ENCODE measurements at places on chromosomes 6 and 20.
A peak's percentile ranks its signal among the peaks of the same experiment; 100 is the strongest.

DNA sequence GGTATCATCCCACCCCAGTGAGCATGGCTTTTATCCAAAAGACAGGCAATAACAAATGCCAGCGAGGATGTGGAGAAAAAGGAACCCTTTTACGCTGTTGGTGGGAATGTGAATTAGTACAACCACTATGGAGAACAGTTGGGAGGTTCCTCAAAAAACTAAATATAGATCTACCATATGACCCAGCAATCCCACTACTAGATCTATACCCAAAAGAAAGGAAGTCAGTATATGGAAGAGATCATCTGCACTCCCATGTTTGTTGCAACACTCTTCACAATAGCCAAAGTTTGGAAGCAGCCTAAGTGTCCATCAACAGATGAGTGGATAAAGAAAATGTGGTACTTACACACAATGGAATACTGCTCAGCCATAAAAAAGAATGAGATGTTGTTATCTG is 5.9 kb upstream of the KIAA1755 start:
- no peak for DNase-seq

DNA sequence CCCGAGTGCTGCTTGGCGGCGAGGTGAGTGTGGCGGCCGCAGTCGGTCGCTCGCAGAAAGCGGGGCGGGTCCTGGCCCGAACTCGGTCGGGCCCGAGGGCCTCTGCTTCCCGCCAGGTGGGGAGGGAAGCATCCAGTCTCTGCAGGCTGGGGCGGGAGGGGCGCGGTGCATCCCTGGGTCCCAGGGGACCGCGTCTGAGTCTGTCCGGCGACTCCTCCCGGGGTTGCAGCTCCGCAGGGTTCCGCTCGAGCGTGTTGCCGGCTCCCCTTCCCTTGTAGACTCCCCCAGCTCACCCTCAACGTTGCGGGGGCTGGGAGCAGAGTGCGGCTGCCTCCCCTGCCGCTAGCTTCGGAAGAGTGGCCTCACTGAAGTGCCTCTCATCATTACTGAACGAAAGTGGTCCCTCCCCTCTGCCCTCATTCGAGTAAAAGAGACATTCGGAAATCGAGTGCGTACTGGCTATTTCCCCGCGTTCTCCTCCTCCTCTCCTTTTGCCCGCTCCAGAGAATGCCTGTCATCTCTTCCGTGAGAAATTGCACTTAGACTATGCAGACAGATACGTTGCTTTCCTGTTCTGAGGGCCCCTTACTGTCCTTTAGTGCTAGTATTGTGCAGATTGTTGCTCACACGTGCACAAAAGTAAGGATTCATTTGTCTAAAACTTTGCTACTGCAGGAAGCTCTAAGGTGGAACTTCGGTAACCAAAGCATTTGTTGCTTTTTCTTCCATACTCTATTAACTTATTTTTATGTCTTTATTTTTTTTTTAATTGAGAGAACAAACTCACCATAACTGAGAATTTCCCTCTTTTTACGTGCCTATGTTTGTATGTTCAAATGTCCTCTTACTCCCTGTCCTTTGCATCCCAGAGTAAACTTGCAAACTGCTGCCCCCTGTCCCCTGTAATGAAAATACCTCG is 751 bp downstream of the MAP3K4 start:
- peak; percentile 63 for DNase-seq

DNA sequence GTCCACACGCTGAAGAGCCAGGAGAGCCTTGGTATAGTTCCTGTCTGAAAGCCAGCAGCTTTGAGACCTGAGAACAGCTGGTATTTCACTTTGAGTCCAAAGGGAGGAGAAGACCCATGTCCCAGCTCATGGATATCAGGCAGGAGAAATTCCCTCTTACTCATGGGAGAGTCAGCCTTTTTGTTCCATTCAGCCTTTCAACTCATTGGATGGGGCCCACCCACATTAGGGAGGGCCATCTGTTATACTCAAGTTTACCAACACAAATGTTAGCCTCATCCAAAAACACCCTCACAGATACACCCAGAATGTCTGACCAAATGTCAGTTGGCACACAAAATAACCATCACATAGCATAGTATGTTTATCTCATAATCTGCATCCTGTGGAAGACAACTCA is 80.1 kb downstream of the GMDS start:
- no peak for DNase-seq

DNA sequence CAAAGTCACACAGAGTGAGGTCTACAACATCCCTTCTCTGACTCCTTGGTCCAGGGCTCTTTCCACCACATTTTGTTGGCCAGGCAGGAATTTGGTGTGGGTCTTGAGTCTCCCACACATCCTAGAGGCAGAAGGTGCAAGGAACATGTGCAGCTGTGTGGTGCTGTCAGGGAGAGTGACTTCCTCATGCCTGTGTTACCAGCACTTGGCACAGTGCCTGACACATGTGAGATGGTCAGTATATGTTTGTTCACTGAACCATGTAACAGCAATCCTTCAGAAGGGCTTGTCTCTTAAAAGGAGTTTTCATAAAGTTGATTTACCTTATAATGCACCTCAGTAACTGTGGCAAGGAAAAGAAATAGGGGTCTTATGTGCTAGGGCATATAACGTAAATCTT is 168.5 kb downstream of the CDC5L start:
- no peak for DNase-seq

DNA sequence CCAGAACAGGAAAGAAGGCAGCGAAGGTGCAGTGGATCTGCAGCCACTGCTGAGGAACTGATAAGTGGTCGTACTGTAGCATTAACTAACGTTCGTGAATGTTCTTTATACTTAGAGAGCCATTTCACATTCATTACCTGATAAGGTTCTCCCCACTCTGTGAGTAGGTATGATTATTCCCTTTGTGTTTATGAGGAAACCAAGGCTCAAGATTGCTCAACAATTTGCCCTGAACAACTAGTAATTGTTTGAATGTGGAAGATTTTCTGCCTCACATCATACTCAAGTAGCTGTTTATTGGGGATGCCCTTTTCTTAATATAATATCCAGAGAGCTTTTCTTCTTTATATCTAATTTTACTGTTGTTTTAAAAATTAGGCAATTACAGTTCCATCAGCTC is 24.9 kb upstream of the ELOVL5 start:
- DNase-seq, result no peak

GRCh38 chr20:32506721-32507120 is 78.4 kb downstream of the NOL4L start:
- DNase-seq, result no peak

DNA sequence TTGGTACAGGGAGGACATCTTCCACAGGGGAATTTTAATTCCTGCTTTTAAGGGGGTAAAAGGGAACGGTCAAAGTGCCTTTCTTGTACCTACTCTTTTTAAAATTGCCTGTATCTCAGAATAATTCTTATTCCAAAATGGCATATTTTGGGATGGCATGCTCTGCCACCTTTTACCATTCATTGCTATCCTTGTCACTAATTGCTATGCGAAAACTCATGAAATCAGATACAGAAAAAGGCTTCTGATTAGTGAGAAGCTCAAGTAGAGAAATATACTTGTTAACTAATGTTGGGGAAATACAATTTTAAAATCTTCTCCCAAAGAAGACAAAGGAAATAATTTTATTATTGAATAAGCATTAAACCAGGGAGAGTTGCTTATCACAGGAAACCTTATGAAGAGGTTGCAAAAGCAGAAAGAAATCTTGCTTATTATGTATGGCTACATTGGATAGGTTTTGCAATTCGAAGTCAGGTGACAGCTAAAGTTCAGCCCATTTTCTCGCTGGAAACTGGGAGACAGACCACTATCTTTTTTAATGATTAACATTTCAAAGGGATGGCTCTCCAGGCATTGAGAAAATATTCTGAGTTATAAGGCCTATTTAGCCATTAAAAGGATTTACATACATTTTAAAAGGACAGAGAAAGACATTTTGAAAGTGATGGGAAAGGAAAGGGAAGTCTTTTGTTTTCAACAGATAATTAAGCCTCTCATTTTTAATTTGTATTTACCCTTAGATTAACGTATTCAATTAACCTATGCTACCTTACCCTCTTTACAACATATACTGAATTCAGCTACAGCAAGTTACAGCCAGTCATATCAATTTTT is 110.3 kb upstream of the PRSS16 start:
- no peak for DNase-seq

- no peak for DNase-seq
Observed at GRCh38 chr20:25259788-25260254, 11.9 kb downstream of the PYGB start.

GRCh38 chr20:58403272-58403671 is 14.2 kb downstream of the VAPB start:
- no peak for DNase-seq

DNA sequence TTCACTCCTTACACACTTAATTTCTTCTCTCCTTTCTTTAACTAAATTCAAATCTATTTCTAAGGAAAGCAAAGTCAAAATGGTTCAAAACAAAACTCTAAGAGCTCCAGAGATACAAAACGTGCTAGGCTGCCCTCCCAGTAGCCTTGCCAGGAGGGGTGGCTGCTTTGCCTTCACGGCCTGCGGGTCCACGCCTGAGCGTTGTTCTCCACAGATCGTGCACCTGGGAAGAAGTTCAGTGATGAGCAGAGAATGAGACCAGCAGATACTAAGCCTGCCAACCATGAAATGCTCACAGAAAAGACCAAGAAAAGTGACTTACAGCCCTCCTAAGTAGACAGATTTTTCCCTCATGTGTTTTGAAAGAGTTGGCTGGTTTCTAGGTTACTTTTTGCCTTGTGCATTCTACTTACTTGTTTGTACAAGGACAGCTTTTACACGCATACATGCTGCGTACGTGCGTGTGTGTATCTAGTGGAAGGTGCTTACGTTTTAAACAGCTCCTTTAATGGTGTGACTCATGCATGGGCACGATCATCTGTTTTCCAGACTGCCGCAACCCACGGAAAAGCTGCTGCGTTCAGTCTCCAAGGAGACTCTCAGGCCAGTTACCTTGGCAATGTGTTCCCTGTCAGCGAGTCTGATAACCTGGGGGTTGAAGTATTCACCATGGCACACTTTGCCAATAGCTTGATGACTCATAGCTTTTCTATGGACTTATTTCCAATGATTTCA is 32.4 kb upstream of the PBOV1 start:
- peak; percentile 64 for DNase-seq

DNA sequence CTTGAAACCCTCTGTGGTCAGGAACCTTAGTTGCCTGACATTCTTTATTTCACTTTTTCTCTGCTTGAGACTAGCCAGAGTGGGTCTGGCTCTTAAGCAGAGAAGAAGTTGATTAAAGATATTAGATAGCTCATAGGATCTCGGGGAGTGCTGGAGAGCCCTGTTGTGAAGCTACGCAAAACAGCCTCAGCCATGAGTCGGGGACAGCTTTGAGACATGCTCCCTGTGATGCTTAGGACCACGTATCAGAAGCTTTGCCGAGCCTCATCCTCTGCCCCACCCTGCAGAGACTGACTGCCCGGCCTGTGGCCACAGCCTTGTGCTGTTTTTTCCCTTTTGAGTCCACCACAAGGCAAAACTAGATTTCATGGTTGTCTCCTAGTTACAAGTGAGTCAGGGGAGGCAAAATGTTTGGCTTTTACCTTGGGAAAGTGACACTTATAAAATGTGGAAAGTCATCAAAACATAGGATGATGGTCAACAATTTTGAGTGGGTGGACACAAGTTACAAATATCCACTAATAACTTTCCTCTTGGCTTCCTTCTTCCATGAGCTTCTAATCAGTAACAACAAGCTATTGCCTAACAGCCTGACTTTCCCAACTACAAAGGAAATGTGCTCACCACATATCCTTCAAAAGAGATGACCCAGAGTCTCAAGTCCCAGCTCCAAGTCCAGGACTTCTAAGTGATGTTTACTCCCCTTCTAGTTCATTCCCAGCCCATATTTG is 108.4 kb downstream of the JAG1 start:
- DNase-seq, result peak; percentile 59

DNA sequence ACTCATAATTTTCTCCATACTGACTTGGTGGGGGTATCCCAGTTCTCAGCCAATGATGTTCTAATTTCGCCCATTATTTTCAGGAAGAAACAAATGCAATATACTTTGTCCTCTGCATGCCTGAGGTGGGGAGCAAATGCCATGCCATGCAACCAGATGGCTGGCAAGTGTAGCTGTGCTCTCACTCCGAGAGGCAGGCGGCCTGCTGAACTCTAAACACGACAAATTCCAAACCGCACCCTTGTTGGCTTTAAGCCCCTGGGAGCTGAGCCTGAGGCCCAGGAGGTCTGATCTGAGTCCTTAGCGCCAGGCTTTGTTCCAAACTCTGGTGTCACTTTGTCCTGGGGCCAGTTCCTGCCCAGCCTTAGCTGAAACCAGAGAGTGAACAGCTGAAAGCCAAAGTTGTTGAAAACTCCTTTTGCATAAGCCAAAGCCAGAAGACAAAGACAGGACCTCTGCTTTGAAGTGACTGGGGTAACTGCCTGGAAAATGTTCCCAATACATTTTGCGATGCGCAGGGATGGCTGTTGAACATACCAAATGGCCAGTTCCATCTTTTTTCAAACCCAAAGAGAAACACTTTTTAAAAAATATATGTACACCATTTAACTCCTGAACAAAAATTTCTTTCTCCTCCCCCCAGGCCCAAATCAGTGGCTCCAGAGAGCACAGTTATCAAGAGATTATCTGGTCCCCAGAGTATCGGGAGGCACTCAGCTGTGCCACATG is 46.2 kb downstream of the TTI1 start:
- DNase-seq, result peak; percentile 72

DNA sequence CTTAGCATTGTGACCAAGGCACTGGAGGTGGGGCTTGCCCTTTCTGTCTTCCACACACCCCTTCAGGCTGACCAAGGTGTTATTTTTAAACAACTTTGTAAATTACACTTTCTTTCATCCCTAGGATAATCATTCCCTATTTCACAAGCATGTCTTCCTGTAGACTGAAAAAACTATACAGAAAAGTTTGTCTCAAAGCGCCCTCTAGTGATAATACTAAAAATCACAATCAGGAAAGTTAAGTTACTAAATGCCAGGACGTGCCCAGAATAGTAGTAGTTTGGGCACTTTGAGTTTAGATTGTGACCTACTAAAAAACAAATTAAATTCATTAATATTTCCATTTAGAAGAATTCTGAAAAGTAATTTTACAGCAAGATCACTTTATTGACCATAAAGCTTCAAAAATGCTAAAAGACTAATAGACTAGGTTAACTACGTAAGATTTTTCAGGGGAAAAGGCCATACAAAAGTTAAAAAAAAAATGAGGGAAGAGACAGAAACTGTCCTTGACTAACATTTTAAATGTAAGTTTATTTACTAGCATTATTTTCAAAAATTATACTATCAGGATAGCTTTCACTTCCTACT is 123.3 kb upstream of the DUSP22 start:
- peak; percentile 69 for DNase-seq

DNA sequence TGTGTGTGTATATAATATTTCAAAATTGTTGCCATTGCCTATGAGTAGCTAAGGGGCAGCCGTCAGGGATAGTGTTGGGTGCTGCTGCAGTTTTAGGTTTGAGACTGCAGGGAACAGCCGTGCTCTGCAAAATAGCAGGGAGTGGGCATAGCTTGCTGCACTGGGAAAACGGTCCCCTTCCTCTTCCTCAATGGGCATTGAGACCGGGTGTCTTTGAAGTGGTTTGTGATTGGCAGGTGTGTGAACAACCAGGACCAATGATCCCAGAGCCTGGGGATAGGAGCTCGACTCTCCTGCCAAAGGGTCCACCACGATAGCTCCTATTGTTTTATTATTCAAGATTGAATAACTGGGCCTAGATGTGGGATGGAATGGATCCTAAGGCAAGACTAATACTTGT is 5.1 kb upstream of the EBF4 start:
- DNase-seq, result no peak
